Dermis lymphatic vessel endothelial cell (primary cell): ENCODE measurements at places on chromosomes 12 and 14. TPM values are rescaled to one million over a fixed set of nuclear protein-coding genes. Genes with fewer than 3 reads are reported as not detected.

Gene WASHC4
- 121 and 146 TPM in 2 replicates for total RNA-seq

Gene RNF212B
- not detected in 2 replicates for total RNA-seq

Gene KRT3
- not detected in 2 replicates for total RNA-seq

Gene RNFT2
- 0.54 and 1.8 TPM in 2 replicates for total RNA-seq

Gene HCAR2
- total RNA-seq: not detected in 2 replicates

Gene RALGAPA1
- total RNA-seq: 18.6 and 23.8 TPM in 2 replicates

Gene POTEM
- not detected in 2 replicates for total RNA-seq

Gene DBX2
- not detected in 2 replicates for total RNA-seq

Gene AGAP2
- total RNA-seq: 0.22 and 0.26 TPM in 2 replicates

Gene SPTB
- under 0.01 TPM in 2 replicates for total RNA-seq

Gene ASCL1
- total RNA-seq: not detected in 2 replicates

Gene C14orf180
- not detected in 2 replicates for total RNA-seq

Gene SPATA7
- 6.5 and 11.5 TPM in 2 replicates for total RNA-seq

Gene CCDC196
- not detected in 2 replicates for total RNA-seq

Gene PRB2
- not detected in 2 replicates for total RNA-seq
